Dermis microvascular lymphatic vessel endothelial cell (primary cell): ENCODE measurements at places on chromosomes 13 and 19. TPM values are rescaled to one million over a fixed set of nuclear protein-coding genes. Genes with fewer than 3 reads are reported as not detected.

Gene ZNF284
- total RNA-seq = 2.2 and 2.4 TPM in 2 replicates

Gene S1PR5
- total RNA-seq = 0.13 TPM in 1 of 2 replicates, not detected in the other

Gene HS6ST3
- under 0.01 TPM in 2 replicates for total RNA-seq

Gene FNDC3A
- total RNA-seq = 38.4 and 48.3 TPM in 2 replicates

Gene UPF3A
- 12.2 and 20.6 TPM in 2 replicates for total RNA-seq

Gene KLK13
- not detected in 2 replicates for total RNA-seq

Gene RFPL4A
- 1.3 and 3.4 TPM in 2 replicates for total RNA-seq

Gene SLC17A7
- 0.13 TPM in 2 replicates for total RNA-seq

Gene NTF4
- not detected in 2 replicates for total RNA-seq

Gene TEX101
- total RNA-seq = not detected in 2 replicates

Gene OCEL1
- 2.1 and 7.0 TPM in 2 replicates for total RNA-seq

Gene FOXO1
- total RNA-seq = 16.2 and 30.2 TPM in 2 replicates

Gene KLK3
- total RNA-seq = not detected in 2 replicates

Gene CGB5
- not detected in 2 replicates for total RNA-seq

Gene NLRP4
- not detected in 2 replicates for total RNA-seq

Gene EIF3K
- total RNA-seq = 329 and 443 TPM in 2 replicates

Gene ZNF681
- total RNA-seq = 1.2 and 1.5 TPM in 2 replicates

Gene RAB8A
- 104 and 107 TPM in 2 replicates for total RNA-seq

Gene ZNF66
- 2.2 and 3.7 TPM in 2 replicates for total RNA-seq

Gene RGL3
- total RNA-seq = 0.63 and 0.64 TPM in 2 replicates

Gene TMPRSS9
- not detected in 2 replicates for total RNA-seq

Gene SYNE4
- under 0.01 TPM in 1 of 2 replicates, not detected in the other for total RNA-seq

Gene KLK1
- total RNA-seq = not detected in 2 replicates
